GM18507 (cell line): ENCODE measurements at places on chromosomes 5 and 9.

DNA sequence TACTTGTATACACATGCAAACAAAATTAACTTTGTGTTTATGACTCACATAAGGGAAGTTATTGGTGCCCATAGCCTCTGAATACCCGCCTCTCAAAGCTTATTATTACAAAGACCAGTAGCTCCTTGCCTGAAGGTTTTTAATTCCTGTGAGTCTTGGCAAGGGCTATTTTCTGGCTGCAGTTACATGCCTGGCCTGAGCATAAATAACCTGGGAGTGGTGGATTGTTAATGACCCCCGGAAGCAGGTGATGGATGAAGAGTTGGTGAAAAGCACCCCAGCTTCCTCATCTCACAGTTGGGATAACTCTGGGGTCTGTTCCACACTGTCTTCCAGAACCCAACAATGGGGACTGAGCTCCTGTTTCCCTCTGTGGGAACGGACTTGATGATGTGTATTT, 594.5 kb downstream of the PDE4D start:
- DNase-seq = no peak

DNA sequence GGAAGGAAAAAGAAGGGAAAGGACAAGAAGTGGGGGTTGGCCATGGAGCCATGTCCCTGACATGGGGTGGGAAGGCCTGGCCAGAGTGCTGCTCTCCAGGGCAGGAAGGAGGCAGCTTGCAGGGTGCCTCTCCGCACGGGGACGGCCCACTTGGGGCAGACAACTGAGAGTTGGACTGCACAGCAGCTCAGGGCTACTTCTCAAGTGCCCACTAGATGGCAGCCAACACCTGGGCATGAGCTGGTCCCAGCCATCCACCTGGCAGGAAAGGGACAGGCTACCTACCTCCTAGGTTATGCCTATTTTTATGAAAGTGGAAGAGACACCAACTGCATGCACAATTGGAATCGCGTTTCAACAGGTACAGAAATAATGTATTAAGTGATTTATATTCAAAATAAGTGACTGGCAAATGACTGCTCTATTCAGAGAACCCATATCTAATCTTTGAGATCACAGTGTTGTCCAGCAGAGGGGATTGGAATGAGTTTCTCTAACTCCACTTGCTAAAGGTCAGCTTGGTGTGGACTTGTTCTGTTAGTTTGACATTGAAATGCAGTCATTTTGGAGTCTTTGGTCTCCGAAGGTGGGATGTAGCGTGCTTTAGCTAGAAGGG, 113.4 kb downstream of the SYK start:
- peak; percentile 82 for DNase-seq

DNA sequence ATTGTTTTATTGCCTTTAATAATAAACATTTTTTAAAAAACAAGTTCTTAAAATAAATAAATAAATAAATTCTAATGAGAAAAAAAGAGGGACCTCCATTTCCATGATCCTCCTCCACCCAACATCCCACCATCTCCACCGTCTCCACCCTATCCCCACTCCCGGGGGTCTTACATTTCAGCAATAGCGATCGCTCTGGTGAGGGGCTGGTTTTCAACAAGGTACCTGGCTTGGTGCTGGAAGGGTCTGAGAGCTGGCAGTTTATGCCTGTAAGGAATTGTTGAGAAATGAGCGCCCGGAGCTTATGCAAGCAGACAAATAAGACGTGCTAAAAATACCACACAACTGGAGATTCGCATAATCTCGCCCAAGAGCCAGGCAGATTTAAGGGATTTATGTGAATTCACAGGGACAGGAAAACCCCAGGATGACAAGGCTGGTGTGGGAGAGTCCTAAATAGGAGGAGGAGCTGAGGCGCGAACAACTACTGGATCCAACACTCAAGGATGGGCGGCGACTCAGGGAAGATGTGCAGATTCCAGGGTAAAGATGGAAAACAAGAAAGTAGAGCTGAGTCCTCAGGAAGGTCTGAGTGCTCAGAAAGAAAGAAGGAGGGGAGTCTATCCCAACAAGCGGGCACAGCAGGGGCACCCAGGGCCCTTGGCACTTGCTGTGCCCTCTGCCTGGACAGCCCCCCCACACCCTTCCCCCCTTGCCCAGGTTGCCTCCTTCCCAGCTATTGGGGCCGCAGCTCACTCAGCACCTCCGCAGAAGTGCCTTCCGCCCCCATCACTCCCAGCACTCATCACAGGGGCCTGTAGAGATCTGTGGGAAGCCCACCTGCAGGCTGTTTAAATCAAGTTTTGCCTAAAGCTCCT, 27.0 kb downstream of the TRIM14 start:
- DNase-seq = no peak

- DNase-seq = no peak
Measured at GRCh38 chr5:162091336-162091735, 23.8 kb downstream of the GABRG2 start.

- no peak for DNase-seq
Measured at GRCh38 chr5:138574744-138575193, 432 bp downstream of the HSPA9 start.

DNA sequence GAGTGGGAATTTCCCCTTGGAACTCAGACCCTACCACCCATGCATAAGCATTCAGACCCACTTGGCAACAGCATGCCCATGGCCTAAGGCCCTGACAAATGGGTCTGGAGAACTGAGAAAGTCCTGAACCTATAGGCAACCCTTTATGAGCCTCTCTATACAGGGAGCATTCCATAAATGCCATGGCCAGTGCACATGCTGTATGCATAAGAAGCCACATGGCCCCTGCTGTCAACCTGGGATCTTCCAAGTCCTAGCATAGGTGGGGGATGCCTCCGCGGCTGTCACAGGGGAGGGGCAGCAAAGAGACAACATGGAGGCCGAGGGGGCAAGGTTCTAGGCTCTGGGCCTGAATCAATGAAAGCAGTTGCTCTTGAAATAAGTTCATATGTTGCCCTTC, 8.2 kb upstream of the NIPAL4 start:
- no peak for DNase-seq

- peak; percentile 28 for DNase-seq
Measured at GRCh38 chr5:141811287-141812155, 66.7 kb downstream of the PCDH1 start.

DNA sequence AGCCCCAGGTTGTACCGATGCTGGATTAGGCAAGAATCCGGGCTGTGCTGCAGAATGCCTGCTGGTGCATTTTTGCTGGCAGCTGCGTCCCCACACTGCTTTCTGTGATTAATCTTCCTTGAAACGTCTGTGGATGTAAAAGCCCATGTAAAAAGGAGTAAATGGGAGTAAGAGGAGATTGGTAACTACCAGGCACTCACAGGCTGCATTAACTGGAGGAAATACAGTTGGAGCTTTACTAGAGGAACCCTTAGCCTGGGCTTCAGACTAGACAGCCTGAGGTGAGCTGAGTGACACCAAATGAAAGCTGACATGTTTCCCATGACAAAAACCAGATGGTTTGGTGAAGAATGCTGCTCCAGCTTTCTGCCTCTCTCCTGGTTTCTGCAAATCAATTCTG, 190.4 kb upstream of the GAS1 start:
- no peak for DNase-seq

GRCh38 chr5:142725231-142726187, 39.6 kb upstream of the FGF1 start:
- no peak for DNase-seq

- no peak for DNase-seq
Measured at GRCh38 chr5:18792145-18792544, 1157.9 kb downstream of the TAF11L14 start.

- no peak for DNase-seq
Measured at GRCh38 chr5:126410623-126411022, 12.6 kb upstream of the GRAMD2B start.

GRCh38 chr5:152379331-152379730, 25.7 kb downstream of the NMUR2 start:
- no peak for DNase-seq
